CD4-positive, alpha-beta T cell treated with Interleukin-4 for 1 hour (primary cell): ENCODE measurements at places on chromosomes 5 and 9.

- DNase-seq, result no peak
Observed at GRCh38 chr5:174825587-174825986, 101.2 kb downstream of the MSX2 start.

DNA sequence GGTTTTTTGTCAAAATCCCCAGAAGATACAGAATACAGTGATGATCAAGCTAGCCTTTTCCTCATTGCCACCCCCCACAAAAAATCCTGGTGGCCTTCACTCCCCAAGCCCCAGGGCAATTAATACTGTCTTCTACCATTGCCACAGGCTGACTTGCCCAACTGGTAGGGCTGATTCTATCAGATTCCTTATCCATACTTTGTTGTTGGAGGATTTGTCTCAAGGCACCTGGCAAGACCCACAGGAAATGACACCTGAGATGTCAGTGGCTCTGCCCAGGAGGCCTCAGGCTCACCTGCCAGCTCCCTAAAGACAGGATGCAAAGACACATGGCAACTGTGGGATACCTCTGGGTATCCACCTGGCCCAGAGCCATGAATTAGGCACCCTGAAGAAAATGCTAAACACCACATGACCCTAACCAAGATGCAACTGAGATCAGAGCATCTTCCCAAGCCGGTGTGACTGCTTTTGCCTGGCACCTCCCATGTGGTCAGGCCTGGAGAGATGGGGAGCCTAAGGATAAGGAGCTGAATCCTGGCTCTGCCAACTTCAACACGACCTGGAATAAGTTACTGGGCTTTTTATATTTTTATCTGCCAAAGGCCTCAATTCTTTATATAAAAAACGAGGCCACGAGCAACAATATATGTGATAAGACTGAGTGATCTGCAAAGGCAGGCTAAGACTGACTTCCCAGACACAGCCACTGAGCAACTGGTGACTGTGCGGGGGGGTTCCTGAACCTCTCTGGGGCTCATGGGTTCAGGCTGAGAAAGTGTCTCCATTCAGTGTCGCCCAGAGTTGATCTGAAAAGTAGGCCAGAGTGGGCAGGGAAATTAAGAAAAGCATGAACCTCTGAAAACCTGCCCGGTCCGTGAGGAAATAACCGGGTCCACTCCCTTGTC lies 944 bp downstream of the ATOX1 start:
- DNase-seq, result no peak

DNA sequence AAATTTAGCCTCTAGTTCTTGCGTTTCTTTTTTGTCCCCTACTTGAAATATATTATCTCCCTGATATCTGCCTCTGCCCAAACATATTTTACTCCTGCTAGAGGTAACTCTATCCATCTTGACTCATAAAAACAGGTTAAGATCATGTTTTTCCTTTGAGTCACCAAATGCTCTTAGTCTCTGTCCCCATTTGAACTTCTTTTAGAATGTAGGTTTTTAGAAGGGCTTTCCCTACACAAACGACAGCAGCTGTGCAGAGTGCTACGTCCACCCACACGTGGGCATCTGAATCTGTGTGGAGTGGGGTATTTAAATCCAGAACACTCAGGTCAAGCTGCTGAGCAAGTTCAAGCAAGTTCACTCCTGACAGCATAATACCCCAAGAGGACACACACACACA lies 2.2 kb downstream of the HSD17B3 start:
- no peak for DNase-seq

DNA sequence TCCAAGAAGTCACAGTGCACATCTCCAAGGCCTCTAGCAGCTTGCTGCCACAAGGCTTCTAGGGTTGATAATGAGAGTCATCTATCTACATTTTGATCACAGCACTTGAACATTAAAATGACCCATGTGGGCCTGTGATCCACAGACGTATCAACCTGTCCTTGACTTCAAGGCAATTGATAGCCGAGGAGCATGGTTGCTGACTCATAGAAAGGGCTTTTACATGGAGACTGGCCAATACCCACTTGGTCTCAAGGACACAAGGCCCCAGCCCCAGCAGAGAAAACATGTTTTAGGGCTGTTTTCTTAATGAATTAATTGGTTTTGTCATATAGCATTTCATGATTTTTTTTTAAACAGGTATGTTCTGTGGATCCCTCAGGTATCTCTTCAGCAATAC lies 314.0 kb downstream of the SEMA5A start:
- DNase-seq, result no peak

GRCh38 chr5:150398722-150399523 lies 13.8 kb downstream of the CD74 start:
- DNase-seq, result peak; percentile 83

GRCh38 chr9:131439224-131439623 lies 45.3 kb downstream of the PRRC2B start:
- no peak for DNase-seq

DNA sequence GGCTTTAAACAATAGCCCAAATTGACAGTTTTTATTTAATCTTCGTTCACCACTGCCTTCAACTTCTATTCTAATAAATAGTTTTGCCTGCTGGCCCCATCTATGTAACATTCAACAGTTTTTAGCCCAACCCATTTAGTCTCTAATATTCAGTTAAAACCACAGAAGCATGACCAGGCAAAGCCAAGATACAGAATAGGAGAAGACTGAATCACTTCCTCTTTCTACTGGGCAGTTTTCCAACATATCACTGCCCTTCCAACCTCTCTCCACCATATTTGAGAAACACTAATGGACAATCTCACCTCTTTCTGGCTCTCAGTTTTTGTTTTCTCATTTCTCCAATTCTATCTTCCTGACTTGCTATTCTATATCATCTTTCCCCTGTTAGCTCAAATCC lies 352.9 kb downstream of the DNAH5 start:
- DNase-seq, result no peak

GRCh38 chr5:96320797-96321196 lies 112.3 kb downstream of the PCSK1 start:
- no peak for DNase-seq

- DNase-seq, result no peak
Observed at GRCh38 chr5:60526336-60526875, 173.6 kb downstream of the DEPDC1B start.

DNA sequence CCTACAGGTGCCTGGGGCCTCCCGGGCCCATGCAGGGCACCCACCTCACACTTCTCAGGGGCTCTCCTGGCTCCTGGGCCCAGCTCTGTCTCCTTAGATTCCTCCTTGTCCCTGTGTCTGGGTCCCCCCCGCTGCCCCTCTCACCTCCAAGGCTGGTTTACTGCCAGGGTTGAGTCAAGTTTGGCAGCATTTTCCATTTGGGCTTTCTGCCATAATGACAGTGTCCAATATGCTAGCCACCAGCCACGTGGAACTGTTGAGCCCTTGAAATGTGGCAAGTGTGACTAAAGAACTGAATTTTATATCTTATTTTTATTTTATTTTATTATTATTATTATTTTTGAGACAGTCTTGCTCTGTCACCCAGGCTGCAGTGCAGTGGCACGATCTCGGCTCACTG lies 1.9 kb downstream of the TTC16 start:
- no peak for DNase-seq

DNA sequence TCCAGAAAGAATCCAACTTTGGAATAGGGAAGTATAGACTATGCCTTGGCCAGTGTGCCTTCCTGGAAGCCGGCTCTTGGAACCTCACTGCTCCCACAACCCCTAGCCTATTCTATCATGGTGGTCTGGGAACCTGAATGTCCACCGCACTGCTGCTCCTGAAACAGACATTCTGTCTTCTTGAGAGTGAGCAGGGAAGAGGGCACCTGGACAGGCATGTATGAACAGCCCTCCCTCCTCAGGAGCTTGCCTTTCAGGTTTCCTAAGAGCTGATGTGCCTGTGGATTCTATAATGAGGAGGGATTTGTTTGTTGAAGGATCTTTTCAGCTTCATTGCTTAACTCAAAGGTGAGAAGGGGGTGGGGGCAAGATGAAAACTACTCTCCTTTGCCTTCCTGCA lies 55.1 kb upstream of the XPA start:
- no peak for DNase-seq

DNA sequence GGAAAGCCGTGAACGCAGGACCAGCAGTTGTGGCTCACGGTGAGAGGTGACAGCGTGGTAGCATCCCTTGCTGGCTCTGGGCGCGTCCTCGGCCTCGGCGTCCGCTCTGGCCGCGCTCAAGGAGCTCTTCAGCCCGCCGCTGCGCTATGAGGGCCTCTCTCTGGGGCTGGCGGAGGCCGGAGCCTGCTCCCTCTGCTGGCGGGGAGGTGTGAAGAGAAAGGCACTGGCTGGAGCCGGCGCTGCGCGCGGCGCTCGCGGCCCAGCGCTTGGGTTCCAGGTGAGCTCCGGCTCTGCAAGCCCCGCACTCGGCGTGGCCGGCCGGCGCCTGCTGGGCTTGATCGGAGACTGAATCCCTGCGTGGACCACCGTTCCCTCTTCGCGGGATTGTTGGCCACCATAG lies 705.6 kb downstream of the SEMA5A start:
- no peak for DNase-seq

- DNase-seq, result peak; percentile 2
Observed at GRCh38 chr5:17381932-17382331, 116.1 kb upstream of the TAF11L2 start.

- no peak for DNase-seq
Observed at GRCh38 chr9:34862836-34863235, 95.2 kb upstream of the PHF24 start.

DNA sequence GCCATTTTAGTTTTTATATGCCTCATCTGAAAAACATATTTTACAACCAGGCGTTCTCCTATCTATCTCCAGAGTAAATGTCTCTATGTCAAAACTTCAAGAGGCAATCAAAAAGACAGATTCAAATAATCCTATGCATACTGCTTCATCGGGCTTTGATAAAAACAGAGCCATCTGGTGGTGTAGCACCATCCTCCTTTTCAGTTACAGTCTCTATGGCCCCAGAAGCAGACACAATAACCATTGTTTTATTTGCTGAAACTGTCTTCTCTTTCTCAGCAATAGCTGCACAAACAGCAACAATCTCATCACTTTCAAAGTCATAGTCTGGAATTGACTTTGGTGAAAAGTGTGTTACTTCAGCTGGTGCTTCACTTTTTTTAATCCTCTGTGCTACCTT lies 36.3 kb downstream of the PTGER4 start:
- no peak for DNase-seq

GRCh38 chr5:135546912-135547311 lies 11.1 kb upstream of the NEUROG1 start:
- no peak for DNase-seq

GRCh38 chr5:10360686-10361085 lies 7.2 kb downstream of the MARCHF6 start:
- no peak for DNase-seq

- peak; percentile 28 for DNase-seq
Observed at GRCh38 chr9:137128862-137129455, 10.0 kb upstream of the GRIN1 start.
